NCI-H2107 (cell line): ENCODE measurements at places on chromosomes 11 and 22.

- no peak for DNase-seq
Measured at GRCh38 chr11:63769714-63770455, 1.3 kb upstream of the ZFTA start.

GRCh38 chr11:57484141-57484710, 23.9 kb downstream of the RTN4RL2 start:
- DNase-seq: no peak

GRCh38 chr11:106137061-106137460, 59.6 kb downstream of the AASDHPPT start:
- DNase-seq: no peak

DNA sequence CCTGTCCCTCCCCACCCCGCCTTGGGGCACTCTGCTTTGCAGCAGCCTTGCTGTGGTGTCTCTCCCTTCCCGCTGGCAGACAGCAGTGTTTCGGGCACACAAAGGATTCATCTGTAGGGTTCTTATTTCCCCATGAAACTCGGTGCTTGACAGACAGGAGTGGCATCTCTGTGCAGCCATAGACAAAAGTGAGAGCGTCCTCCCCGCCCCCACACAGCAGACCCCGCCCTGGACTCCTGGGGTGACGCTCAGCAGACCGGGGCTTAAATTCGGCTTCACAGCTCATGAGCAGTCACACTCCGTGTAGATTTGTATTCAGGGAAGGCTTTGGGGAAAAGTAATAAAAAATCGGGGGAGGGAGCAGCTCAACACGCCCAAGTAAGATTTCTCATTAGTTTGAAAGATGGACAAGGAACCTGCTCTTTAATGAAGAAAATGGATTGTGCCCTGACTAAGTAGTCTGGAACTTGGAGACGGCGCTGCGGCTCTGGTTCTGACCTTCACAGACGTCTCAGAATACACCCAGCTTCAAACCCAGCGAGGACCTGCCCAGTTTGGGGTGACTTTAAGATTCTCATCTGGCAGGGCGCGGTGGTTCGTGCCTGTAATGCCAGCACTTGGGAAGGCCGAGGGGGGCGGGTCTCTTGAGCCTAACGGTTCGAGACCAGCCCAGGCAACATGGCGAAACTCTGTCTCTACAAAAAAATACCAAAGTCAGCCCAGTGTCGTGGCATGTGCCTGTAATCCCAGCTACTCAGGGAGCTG, 136.0 kb downstream of the CACNA1I start:
- no peak for DNase-seq

- no peak for DNase-seq
Measured at GRCh38 chr22:48897645-48898370, 929.9 kb downstream of the BRD1 start.

DNA sequence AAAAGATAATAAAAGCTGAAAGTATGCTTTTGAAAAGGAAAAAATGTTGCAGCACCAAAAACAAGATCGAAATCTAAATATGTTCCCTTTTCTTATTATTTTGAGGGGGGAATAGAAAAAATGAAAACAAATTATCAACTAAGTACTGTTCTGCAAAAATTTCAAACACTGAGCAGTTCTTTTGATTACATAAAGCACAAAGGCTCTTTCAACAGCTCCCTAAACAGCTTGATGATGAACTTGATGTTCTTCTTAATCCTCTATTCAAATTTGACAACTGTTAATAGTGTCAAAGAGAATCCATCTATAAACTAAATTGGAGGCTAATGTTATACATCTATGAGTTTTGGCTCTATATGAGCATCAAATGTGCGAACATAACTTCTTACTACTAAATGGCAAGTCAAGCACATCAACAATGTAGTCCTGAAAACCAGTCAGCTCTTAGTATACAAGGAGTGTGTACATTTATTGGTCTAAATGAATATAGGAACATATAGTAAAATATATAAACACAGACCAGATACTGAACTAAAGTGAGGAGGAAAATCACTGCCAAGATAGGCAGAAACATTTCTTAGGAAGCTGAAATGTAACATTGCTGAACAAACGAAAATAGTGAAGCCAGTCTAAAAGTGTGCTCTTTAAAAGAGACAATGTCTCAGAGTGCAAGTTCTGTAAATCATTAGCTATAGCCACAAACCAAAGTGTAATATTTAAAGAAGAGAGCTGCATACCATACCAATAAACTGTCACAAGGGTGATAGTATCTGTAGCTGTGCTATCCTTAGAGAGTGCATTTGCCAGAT, 94.3 kb downstream of the SOX6 start:
- DNase-seq: no peak

GRCh38 chr11:31767685-31768084, 43.4 kb downstream of the PAX6 start:
- DNase-seq: no peak

- DNase-seq: no peak
Measured at GRCh38 chr11:34745195-34745594, 124.3 kb downstream of the EHF start.

- DNase-seq: no peak
Measured at GRCh38 chr11:16169541-16169940, 186.8 kb downstream of the SOX6 start.

- no peak for DNase-seq
Measured at GRCh38 chr11:3954448-3955298, 99.2 kb downstream of the STIM1 start.

GRCh38 chr11:64518928-64519327, 72.1 kb upstream of the SLC22A12 start:
- no peak for DNase-seq

DNA sequence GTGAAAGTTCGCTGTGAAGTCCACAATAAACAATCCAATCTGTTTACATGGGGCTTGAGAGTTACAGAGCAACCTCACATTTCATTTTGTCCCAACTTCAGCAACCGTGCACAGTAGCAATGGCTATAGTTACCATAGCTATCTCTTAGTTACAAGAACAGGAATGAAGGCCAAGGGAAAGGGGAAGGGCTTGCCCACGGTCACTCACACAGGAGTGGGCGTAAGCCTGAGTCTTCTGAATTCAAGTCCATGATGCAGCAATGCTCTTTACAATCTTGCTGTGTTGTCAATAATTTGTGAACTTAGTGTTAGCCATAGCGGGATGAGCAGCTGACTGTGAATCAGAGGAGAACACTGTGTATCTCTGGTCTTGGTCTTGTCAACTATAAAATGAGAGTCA, 102.9 kb downstream of the ADAMTS15 start:
- DNase-seq: no peak

DNA sequence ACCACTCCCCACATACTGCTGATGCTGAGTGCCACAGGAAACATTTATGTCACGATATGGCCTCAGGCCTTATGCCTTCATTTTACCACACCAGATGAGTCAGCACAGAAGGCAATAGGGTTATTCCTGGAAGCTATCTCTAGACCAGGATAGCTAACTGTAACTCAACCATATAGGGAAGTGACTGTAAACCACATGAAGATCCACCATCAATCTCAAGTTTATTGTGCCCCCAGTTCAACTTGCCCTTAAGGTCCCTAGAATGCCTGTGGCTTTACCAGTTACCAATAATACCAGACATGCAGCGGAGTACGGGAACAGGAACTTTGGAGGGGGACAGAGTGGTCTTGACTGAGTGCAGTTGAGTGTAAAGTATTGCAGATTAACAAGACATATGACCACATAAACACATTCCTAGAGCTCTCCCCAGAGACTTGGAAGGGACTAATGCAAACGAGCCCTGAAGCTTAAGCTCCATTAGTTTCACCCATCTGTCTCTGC, 180.9 kb downstream of the KIF18A start:
- DNase-seq: no peak

- DNase-seq: no peak
Measured at GRCh38 chr22:36831206-36831605, 14.4 kb upstream of the PVALB start.

DNA sequence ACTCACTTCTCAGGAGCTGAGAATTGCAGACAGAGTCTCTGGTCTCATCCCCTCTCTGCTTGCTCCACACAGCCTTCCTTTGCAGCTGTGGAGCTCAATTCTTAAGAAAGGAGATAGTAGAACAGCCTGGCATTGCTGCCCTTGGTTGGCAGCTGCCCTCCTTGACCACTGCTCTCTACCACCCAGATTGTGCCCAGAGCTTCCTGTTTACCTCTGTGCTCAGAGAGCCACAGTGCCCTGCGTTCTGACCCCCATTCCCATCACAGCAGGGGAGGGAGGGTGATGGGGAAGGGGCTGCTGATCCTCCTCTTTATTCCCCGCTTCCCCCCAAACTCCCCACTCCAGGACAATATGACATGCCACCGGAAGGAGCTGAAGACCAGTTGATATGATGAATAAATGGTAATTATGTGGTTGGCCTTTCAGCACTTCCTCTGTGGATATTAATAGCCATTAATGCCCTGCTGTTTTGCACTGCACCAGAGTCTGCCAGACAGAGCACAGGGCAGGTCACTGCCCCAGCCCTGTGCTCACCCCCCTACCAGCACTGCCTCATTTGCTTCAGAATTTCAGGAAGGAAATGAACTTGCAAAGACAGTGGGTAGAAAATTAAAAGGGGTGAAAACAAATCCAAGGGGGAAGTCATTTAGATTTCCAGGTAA, 426.8 kb upstream of the CADM1 start:
- DNase-seq: no peak

GRCh38 chr22:28142361-28142961, 223.4 kb upstream of the PITPNB start:
- no peak for DNase-seq

GRCh38 chr22:31286360-31287255, 5.7 kb downstream of the PIK3IP1 start:
- DNase-seq: no peak

DNA sequence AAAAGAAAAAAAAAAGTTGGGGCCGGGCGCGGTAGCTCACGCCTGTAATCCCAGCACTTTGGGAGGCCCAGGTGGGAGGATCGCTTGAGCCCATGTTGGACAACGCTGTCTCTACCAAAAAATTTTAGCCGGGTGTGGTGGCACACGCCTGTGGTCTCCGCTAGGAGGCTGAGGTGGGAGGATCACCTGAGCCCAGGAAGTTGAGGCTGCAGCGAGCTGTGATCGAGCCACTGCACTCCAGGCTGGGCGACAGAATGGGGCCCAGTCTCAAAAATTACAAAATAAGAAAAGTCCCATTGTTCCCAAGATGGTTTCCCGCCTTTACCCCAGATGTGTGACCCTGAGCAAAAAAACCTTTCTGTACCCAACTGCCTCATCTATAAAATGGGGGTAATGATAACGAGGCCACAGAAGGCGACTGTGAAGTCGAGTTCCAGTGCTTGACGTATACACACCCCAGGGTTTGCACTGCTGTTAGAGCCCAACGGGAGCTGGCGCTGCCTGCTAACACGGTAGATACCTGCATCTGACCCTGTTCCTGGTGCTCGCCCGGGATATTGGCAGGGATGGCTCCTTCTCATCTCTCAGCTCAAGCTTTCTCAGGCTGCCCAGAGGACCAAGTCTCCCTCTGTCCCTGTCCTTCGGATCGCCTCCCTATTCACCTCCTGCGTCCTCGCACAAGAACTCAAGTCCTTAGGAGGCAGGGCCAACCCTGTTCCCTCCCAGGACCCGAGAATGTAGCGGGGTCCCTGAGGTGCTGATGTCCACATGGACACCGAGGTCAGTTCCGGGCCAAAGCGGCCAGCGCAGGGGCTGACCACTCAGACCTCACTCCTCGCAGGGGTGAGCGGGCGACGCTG, 1.1 kb upstream of the RPLP2 start:
- DNase-seq: no peak

GRCh38 chr11:11261629-11262028, 91.4 kb downstream of the CSNK2A3 start:
- DNase-seq: no peak

DNA sequence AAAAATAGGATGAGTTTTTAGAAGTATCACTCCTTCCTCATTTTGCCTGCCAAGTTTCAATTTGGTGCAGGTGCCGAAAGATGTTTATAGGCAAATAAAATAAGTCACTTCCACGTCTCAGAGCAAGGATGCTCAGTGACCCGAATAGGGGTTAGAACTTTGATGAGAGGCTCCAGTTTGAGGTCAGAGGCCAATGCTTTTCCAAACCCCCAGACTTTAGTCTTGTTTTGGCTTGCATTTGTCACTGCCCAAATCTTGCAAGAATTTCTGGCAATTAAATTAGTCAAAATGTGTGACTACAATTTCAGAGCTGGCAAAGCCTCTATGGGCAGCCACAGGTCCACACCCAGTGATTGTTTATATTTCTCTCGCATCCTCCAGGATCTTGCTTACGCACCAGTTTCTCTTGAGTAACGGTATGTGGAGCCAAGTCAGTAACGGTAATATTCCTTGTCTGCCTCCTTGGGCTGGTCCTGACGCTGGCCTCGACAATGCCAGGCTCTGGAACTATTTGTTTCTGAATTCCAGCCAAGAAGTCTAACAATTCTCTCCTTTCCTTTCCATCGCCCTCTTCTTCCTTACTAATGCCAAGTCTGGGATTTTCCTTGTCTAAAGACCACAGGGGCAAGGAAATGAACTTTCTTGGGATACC, 9.9 kb upstream of the NUP160 start:
- DNase-seq: no peak

DNA sequence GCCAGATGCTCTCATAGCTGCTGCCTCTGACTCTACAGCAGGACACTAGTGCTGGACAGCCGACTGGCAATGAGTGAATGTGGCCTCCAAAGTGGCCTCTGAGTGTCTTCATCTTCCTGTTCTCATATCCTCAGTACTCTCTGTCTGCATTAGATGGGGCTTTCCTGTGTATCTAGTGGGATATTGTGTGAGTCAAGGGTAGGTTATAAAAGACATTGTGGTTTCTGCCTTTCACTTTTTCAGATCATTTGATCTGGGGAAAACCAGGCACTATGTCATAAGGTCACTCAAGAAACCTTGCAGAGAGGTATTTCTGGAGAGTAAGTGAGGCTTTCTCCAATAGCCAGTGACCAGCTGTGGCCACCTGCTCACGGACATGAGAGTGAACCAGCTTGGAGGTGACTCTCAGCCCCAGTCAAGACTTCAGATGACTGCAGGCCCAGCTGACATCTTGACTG, 333.6 kb upstream of the NCAM1 start:
- no peak for DNase-seq

GRCh38 chr11:15884141-15884540, 472.2 kb downstream of the SOX6 start:
- DNase-seq: no peak

DNA sequence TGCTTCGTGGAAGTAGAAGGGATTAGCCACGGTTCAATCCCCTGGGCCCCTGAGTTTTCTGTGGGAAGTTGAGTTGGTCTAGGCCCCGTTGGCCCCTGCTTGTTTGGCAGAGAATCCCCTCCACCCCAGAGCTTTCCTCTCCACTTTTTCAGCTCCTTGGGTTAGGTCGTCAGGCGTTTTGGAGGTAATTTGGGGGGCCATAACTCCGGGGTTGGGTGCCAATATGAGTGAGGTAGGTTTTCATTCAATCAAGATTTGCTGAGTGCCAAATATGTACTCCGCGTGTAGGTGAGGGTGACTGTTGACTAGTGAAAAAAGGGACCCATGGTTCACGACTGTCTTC, 590 bp downstream of the ATG13 start:
- DNase-seq: no peak

GRCh38 chr11:25456211-25456610, 875.7 kb upstream of the ANO3 start:
- DNase-seq: no peak

- no peak for DNase-seq
Measured at GRCh38 chr11:16262645-16262955, 93.7 kb downstream of the SOX6 start.

GRCh38 chr11:132595711-132596134, 936.6 kb downstream of the OPCML start:
- DNase-seq: no peak

GRCh38 chr11:95074792-95075563, 8.3 kb downstream of the SRSF8 start:
- DNase-seq: no peak
